ENCODE measurements at places on chromosomes 6 and 20.

- no peak for DNase-seq
Observed at GRCh38 chr6:33692760-33693158, 18.7 kb downstream of the UQCC2 start.

- DNase-seq = no peak
Observed at GRCh38 chr20:53902968-53903651, 167.3 kb downstream of the BCAS1 start.

DNA sequence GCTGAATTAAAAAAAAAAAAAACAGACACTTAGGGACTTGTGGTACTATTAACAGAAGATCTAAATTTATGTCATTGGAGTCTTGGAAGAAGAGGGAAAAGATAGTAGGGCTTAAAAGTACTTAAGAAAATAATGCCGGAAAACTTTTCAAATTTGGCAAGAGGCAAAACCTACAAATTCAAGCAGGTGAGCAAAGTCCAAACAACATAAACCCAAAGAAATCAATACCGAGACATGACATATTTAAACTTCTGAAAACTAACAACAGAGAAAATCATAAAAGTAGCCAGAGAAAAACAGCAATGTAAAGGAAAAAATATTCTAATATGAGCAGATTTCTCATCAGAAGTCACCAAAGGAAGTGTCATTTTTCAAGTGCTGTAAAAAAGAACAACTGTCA is 44.4 kb downstream of the EPM2A start:
- no peak for DNase-seq

GRCh38 chr6:31620586-31621319 is at the start of gene PRRC2A:
TSS of gene PRRC2A (plus strand) at chr6:31620715. CDS start at chr6:31622790, 2,075 bp downstream.
- DNase-seq = no peak

GRCh38 chr6:127539272-127539671 is 20.1 kb upstream of the MTCL3 start:
- DNase-seq = no peak

- no peak for DNase-seq
Observed at GRCh38 chr6:938271-938905, 245.4 kb upstream of the EXOC2 start.

DNA sequence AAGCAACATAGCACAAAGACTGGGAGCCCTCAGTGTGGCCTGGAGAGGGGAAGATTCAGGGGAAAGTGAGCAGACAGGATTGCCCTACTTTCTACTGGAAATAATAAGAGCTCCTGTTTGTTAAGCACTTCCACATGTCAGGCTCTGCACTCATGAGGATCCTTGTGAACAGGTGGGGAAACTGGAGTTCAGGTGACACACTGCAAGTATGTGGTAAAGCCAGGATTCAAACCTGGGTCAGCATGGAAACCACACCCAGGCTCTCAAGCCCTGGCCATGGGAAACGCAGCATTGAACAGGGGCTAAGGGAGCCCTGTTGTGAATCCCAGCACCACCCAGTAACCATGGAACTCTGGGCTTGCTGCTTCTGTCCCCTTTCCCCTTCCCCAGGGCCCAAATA is 42.8 kb upstream of the ID1 start:
- DNase-seq = no peak

- DNase-seq = no peak
Observed at GRCh38 chr6:44837741-44838140, 450.2 kb downstream of the CDC5L start.

- no peak for DNase-seq
Observed at GRCh38 chr20:8301655-8302054, 169.6 kb downstream of the PLCB1 start.

DNA sequence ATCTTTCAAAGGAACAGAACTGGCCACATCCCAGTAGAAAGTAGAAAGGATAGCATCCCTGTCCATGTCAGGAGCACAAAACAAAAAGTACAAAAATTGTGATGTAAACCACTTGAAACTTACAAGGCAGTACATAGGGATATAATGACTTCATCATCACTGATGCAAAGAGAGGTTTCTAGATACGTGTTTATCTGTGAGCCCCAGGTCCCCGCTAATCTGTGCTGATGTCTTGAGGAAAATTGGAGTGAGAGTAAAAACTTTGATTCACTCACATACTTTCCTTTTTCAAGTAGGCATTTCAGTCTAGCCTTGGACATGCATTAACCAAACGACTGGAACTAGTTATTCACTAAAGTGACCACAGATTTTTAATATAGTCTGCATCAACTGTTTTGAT is 216.7 kb upstream of the QKI start:
- DNase-seq = no peak

- DNase-seq = no peak
Observed at GRCh38 chr6:34723203-34723602, 26.6 kb upstream of the ILRUN start.

DNA sequence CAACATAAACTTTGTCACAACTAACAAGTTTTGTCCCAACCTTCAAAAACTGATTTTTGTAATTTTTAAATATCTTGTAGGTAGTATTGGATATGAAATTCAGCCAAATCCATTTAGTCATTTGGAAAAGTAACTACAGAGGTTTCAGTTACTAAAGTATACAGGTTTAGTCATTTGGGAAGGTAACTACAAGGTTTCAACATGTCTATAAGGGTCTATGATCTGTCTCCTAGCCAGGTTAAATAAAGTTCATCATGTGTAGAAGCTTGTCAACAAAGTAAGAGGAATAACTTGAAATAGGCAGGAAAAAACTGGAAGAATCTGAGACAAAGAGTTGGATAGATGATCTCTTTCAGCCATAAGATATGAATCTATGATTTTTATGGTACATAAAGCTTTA is 229.8 kb downstream of the COL12A1 start:
- no peak for DNase-seq

- DNase-seq = no peak
Observed at GRCh38 chr6:155152211-155153076, 111.4 kb upstream of the CLDN20 start.

DNA sequence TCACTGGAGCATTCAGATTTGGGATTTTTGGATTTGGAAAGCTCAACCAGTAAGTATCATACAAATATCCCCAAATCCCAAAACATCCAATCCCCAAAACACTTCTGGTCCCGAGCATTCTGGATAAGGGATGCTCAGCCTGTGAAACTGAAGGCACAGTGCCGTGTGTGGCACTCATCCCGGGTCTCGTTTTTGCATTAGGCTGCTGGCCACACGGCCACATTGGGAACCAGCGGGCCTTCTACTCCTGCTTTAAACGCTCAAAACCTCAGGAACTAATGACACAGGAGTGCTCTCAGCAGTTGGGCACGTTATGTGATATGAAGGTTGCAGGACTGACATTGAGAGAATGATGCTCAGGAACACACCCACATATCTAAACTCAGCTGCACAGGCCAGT is 35.6 kb downstream of the PSMG4 start:
- DNase-seq = no peak

- no peak for DNase-seq
Observed at GRCh38 chr20:60043435-60043834, 85.2 kb downstream of the CDH26 start.

GRCh38 chr6:150698391-150698790 is 98.7 kb downstream of the PLEKHG1 start:
- DNase-seq = no peak

DNA sequence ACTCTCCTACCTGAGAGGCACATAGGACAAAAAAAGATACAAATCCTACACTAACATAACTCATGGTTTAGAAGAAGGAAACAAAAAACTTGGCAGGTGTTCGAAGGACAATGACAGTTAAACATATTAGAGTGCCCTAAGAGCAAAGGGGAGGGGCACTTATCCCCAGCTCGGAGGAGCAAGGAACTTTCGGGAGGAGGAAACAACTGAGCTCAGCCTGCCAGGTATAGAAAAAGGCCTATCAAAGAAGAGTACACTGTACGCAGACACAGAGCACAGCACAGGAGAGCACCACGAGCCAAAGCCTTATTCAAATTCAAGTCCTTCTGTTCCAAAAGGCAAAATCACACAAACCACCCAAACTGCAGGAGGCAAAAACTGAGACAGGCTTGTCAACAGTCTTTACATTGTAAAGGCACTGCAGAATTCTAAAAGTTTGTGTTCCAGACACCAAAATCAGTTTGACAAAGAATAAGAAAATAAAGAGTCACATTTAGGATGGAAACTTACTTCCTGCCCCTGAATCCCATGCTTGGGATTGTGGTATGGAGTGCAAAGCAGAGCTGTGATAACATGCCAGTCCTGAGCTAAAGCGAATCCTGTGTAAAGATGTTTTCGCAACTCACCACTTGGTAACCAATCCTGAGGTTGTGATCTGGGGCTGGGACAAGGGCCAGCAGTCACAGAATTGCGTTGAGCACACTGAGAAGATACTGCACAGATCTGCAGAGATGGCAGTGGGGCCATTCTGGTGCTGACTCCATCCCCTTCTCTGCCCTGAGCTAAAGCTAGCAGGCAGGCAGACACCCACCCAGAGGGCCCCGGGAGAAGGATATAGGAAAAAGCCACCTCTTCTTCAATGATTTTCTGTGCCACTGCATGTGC is 108.6 kb downstream of the CHD6 start:
- DNase-seq = no peak

DNA sequence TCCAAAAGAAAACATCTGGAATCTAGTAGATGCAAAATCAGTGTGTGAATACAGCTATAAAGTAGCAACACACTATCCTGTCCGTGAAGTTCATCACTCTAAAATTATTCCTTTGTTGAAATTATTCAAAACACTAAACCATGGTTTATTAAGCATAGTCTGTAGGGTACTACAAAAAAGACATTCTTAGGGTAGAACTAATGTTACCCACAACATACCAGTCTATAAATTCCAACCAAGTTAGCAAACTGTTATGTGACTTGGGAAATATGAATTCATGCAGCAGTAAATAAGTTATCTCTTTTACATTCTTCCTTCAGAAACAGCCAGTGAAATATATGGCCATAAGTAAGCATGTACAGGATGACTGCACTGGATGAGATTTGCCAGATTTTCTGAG is 580.3 kb upstream of the ADGRB3 start:
- no peak for DNase-seq

GRCh38 chr6:97668716-97669115 is 385.7 kb upstream of the MMS22L start:
- DNase-seq = no peak
